ENCODE measurements at places on chromosomes 3 and 15. TPM values are rescaled to one million over a fixed set of nuclear protein-coding genes. Genes with fewer than 3 reads are reported as not detected.

PLSCR5 gene
- total RNA-seq: not detected

TUSC7 gene
- not detected for total RNA-seq

IL16 gene
- 9.0 TPM for total RNA-seq

ZNF710 gene
- 14.5 TPM for total RNA-seq

CYP8B1 gene
- total RNA-seq: not detected

DNA sequence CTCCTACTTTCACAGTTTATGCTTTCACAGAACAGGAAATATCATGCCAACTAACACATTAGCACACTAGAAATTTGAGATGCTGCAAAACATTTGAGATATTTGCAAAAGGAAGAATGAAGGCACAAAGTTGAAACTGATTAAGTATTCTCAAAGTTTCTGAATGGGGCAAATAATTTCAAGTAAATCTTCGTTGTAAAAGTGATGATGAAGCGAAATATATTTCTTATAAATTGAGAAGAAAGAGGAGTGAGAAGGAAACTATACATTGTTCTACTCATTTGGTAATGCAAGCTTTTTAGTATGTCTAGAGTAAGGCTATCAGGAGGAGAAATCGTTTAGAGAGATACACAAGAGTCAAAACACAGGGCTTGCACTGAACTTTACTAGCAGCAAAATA, 24.3 kb upstream of the LSAMP start:
- no peaks in the 10 kb centered on the region for H3K27me3 ChIP-seq
- DNase-seq: no peak
- no peak overlapping the region for H3K4me3 ChIP-seq
- no peak overlapping the region for H3K27ac ChIP-seq
- H3K36me3 ChIP-seq: no peaks in the 10 kb centered on the region

DNA sequence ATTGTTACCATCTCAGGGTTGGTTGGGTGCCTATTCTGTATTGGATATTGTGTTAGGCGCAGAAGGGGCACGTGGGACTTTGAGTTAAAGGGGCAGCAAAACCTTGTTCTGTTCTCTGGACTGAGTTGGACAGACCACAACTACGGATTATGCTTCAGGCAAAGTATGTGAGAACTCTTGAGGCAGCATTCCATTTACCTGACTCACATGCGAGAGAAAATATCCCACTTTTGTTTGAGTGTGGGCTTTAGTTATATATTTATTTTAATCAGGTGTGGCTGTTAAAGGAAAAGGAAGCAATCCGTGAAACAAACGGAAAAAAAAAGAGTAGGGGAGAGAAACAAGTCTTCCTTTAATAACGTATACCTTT, 627 bp upstream of the PLS1 start:
- H3K27me3 ChIP-seq: no peaks in the 10 kb centered on the region
- H3K4me3 ChIP-seq: peak overlapping the region; percentile 68
- H3K27ac ChIP-seq: no peak overlapping the region
- DNase-seq: no peak

DNA sequence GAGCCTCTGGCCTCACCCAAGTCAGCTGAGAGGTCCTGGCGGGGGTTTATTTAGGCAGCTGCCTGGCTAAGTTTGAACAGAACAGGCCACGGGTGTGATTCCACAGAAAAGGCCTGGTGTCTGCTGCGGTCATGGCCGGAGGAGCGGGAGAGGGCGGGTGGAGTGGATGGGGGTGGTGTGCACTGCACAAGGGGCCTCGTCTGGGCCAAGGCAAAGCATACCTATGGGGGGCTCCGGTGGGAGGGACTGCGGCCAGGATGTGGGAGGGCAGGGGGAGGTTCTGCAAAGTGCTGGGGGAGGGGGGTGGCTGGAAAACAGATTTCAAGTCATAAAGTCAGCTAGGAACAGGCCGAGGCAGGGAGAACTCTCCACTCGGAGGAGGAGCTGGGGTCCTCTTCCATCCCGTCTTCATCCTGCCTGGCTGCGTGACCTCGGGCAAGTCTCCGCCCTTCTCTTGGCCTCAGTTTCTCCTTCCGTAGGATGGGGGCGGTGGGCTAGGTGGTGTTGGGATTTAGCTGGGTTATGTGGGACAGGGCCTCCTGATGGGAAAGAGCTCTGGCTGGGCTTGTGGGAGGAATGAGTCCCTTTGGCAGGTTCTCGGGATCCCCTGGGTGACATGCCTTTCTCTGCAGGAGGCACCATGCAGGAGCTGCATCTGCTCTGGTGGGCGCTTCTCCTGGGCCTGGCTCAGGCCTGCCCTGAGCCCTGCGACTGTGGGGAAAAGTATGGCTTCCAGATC, 878 bp downstream of the ISLR start:
- peaks cover 55% of the 10 kb centered on the region for H3K4me1 ChIP-seq
- H3K36me3 ChIP-seq: no peaks in the 10 kb centered on the region
- H3K27me3 ChIP-seq: no peaks in the 10 kb centered on the region
- DNase-seq: peak; percentile 77
- peak overlapping the region; percentile 79 for H3K27ac ChIP-seq

DNA sequence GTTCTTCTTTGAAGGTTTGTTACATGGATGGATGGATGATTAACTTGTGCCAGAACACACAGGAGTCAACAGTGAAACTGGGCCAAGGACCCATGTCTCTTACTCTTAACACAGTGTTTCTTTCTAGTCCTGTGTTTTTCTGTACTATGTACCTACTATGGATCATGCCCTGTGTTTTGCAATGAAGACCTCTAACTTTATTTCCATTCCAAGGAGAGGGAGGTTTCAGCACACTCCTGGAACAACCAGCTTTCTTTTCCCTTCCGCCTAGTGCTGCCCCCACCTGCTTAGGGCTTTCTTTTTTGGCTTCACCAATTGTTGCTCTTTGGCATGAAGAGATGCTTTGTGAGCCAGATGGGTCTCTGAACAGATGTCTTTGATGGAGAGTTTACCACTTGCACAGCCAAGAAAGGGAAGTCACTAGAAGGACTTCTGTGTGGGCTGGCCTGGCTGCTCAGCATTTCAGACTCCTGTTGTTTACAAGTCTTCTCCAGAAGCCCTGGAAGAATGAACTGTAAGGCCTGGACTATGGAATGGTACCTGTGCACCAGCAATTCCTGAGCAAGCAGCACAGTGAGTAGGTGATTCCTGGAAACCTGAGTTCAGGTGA, 44.5 kb downstream of the SNAPC5 start:
- peaks cover 3% of the 10 kb centered on the region for H3K4me1 ChIP-seq
- DNase-seq: no peak
- no peak overlapping the region for H3K4me3 ChIP-seq
- no peaks in the 10 kb centered on the region for H3K27me3 ChIP-seq
- H3K36me3 ChIP-seq: no peaks in the 10 kb centered on the region

GRCh38 chr15:89118481-89118989, 30.3 kb downstream of the ABHD2 start:
- H3K36me3 ChIP-seq: no peaks in the 10 kb centered on the region
- DNase-seq: no peak
- H3K27ac ChIP-seq: no peak overlapping the region
- H3K27me3 ChIP-seq: no peaks in the 10 kb centered on the region
- no peak overlapping the region for H3K4me3 ChIP-seq
- H3K4me1 ChIP-seq: peaks cover 4% of the 10 kb centered on the region

DNA sequence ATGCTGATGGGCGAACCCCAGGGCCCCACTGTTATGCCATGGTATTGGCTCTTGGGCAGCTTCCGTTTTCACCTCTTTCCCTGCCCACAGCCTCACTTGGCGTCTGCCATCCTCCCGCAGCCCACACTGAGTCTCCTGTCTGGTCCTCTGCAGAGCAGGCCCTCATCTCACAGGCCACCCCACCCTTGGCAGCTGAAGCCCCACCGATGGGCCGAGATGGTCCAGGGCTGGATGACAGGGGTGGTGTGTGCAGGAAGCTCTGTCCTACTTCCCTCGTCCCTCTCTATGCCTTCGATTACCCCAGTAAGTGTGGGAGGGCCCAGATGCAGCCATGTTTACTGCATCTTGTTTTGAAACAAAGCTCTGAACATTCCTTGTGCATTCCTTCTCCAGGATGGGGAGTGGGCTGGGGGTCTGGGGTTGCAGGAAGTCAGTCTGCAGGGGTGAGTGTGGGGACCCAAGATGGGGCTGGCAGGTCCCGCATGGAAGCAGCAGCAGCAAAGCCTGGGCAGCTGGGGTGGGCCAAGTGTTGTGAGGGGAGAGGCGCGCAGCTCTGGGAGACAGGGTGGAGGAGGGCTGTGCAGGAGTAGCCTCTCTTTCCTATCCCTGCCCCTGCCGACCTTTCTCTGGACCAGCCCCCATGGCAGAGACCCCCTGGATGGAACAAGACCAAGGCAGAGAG, 20.9 kb downstream of the TBC1D21 start:
- no peak overlapping the region for H3K27ac ChIP-seq
- DNase-seq: no peak
- H3K4me3 ChIP-seq: no peak overlapping the region
- no peaks in the 10 kb centered on the region for H3K36me3 ChIP-seq
- no peaks in the 10 kb centered on the region for H3K4me1 ChIP-seq
- no peaks in the 10 kb centered on the region for H3K27me3 ChIP-seq

DNA sequence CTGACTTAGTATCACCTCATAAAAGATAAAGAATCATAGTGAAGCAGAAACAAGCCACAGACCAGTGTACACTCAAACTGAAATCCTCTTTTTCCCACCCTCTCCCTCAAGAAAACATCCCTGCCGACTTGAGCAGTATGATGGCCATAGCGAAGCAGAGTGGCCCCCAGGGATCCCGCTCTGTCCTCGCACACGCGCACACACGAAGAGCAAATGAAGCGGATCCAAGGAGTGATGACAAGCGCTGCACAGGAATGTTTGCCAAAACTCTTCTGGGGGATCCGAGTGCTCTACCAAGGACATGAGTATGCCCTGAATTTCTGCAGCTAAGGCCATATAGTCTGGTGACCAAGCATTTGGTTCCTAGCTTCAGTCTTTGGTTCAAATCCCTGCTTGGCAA, 134.5 kb upstream of the C2CD4B start:
- no peak overlapping the region for H3K4me3 ChIP-seq
- no peak for DNase-seq
- no peaks in the 10 kb centered on the region for H3K36me3 ChIP-seq
- no peaks in the 10 kb centered on the region for H3K27me3 ChIP-seq
- no peak overlapping the region for H3K27ac ChIP-seq
- peaks cover 1% of the 10 kb centered on the region for H3K4me1 ChIP-seq

DNA sequence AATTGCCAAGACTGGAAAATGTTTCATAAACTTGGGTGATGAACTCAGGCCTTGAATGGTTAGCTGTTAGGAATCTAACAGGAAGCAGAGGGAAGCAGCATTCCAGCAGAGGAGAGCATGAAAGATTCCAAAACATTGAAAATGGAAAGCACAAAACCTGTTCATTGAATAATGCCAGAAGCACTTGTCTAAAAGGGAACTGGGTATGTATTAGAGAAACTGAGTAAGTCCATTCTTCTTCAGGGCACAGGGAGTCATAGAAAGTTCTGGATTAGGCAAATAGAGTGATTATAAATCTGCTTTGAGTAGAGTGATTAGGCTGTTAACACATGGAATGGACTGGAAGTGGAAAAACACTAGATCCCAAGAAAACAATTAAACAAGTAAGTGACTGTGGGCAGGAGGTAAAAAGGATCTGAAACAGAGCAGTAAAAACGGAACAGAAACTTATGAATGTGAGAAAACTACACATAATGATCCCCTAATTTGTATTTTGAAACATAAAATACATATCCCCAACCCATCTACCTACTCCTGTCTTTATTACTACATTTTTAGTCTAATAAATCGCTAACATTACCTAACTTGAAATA, 343.4 kb downstream of the TBC1D5 start:
- no peak overlapping the region for H3K4me3 ChIP-seq
- H3K36me3 ChIP-seq: no peaks in the 10 kb centered on the region
- no peak overlapping the region for H3K27ac ChIP-seq
- DNase-seq: no peak

GRCh38 chr3:119702530-119703527, at the start of gene CFAP91:
Gene CFAP91 (plus strand): TSS chr3:119703022. CDS start chr3:119703099, 77 bp downstream.
- H3K27ac ChIP-seq: peak within 1 kb of the TSS; percentile 50
- no peaks in the 10 kb centered on the region for H3K27me3 ChIP-seq
- DNase-seq: peak; percentile 99
- H3K4me3 ChIP-seq: peak within 1 kb of the TSS; percentile 55
- no peaks in the 10 kb centered on the region for H3K36me3 ChIP-seq
- H3K4me1 ChIP-seq: peaks cover 2% of the 10 kb centered on the region

- H3K4me3 ChIP-seq: no peak overlapping the region
- no peak overlapping the region for H3K27ac ChIP-seq
- H3K36me3 ChIP-seq: no peaks in the 10 kb centered on the region
Observed at GRCh38 chr3:143736205-143736997, 111.9 kb downstream of the SLC9A9 start.

- H3K36me3 ChIP-seq: no peaks in the 10 kb centered on the region
- H3K4me1 ChIP-seq: no peaks in the 10 kb centered on the region
- no peak overlapping the region for H3K4me3 ChIP-seq
- DNase-seq: peak; percentile 38
- no peaks in the 10 kb centered on the region for H3K27me3 ChIP-seq
- H3K27ac ChIP-seq: no peak overlapping the region
Observed at GRCh38 chr3:153284282-153284938, 122.4 kb downstream of the RAP2B start.

- H3K36me3 ChIP-seq: no peaks in the 10 kb centered on the region
- H3K27me3 ChIP-seq: no peaks in the 10 kb centered on the region
- no peak for DNase-seq
- H3K4me3 ChIP-seq: no peak overlapping the region
- H3K27ac ChIP-seq: no peak overlapping the region
Observed at GRCh38 chr15:20386198-20386597, 155.4 kb downstream of the GOLGA6L6 start.
